Globus pallidus (tissue), 1 donor: ENCODE measurements at places on chromosomes 12 and 14.

- peak; percentile 5 for DNase-seq
These were observed 3.2 kb downstream of the USP44 start for GRCh38 chr12:95548056-95548538.

DNA sequence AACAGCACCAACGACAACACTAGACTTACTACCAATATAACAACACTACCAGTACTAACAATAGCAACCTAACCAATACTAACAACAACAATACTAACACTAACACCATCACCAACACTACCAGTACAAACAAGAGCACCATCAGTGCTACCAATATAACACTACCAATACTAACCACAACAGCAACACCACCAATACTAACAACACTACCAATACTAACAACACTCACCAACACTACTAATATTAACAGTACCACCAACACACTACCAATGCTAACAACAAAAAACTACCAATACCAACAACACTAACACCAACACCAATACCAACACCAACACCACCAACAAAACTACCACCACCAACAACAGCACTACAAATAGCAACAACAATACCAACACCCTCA lies 25.1 kb downstream of the PTGER2 start:
- no peak for DNase-seq

GRCh38 chr14:60514378-60514740 lies 5.4 kb downstream of the SIX6 start:
- no peak for DNase-seq

- DNase-seq = no peak
These were observed 154.9 kb upstream of the CCND2 start for GRCh38 chr12:4118601-4119156.

DNA sequence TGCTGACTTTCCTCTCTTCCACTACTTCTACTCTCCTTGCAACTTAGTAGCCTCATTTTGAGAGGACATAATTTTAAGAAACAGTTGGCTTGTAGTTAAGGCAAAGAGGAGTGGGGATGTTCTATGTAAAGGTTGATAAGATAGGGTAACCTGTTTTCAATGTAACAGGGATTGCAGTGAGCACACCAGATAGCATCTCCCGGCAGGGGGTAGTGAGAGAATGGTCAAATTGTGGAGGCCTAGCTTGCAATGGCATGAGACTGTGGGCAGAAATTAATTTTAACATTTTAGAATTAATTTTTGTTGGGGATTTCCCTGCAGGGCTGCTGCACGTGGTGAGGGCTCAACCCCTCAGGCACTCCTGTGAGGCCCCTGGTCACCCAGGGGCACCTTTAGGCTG lies 41.4 kb downstream of the KLRG1 start:
- no peak for DNase-seq

GRCh38 chr14:56331592-56332216 lies 213.5 kb downstream of the PELI2 start:
- no peak for DNase-seq

GRCh38 chr12:31728289-31728916 lies 418 bp downstream of the AMN1 start:
- no peak for DNase-seq

- DNase-seq = no peak
These were observed 18.7 kb upstream of the CCDC91 start for GRCh38 chr12:28171356-28172060.

GRCh38 chr12:27710592-27711316 lies at the start of gene MRPS35:
MRPS35 (plus strand) TSS chr12:27710832; CDS start chr12:27710844, 12 bp downstream.
- peak; percentile 88 for DNase-seq

GRCh38 chr12:116104167-116104767 lies 173.2 kb downstream of the MED13L start:
- no peak for DNase-seq

- no peak for DNase-seq
These were observed 64.8 kb upstream of the CMKLR1 start for GRCh38 chr12:108403952-108404351.

GRCh38 chr14:79972230-79972629 lies 239.1 kb downstream of the DIO2 start:
- DNase-seq = no peak

- no peak for DNase-seq
These were observed 204.0 kb downstream of the AACS start for GRCh38 chr12:125269276-125269675.

DNA sequence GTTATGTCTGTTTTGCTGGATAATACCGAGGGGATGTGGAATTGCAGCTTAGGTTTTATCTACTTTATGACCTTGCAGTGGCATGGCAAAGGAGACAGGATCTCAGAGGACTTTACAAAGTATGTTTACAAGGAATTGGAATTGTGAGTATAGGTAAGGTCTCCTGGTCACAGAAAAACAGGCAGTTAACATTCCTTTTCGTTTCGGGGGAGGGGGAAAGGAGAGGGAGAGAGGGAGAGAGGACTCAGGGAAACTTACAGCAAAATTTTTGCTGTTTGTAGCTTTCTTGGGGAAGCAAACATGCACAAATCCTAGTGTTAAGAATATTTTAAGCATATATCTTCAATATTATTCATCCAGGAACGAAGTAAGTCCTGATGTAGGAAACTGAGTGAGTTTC lies 590.5 kb upstream of the LRFN5 start:
- DNase-seq = no peak

- no peak for DNase-seq
These were observed 209.1 kb downstream of the CCDC59 start for GRCh38 chr12:82149045-82149444.

DNA sequence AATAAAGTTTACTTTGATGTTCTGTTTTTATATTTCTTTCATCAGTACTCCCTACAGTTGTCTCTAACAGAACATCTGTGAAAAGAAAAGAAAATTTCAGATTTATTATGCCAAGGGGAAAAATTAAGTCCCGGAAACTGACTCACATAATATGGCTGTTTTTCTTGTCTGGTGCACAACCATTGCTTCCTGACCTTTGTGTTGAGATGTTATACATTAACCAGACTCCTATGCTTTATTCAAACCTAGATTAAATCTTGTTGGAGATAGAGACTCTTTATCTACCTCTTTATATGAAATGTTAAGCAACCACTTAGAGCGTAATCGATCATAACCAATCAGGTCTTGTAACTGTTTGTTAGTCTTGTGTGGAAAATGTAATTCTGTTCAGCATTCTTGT lies 37.6 kb upstream of the BICD1 start:
- DNase-seq = no peak

DNA sequence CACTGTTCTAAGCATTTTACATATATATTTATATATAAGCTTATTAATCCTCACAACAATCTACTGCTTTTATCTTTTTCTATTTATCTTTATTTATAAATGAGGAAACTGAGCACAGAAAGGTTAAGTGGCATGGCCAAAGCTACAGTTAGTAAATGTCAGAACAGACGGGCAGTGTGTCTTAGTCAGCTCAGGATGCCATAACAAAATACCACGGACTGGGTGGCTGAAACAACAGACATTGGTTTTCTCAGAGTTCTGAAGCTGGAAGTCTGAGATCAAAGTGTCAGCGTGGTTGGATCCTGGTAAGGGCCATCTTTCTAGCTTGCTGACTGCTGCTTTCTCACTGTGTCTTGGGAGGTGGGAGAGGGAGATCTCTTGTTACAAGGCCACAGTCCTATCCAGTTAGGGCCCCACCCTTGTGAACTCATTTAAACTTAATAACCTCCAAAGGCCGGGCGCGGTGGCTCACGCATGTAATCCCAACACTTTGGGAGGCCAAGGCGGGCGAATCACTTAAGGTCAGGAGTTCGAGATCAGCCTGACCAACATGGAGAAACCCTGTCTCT lies 19.8 kb downstream of the RPGRIP1 start:
- DNase-seq = no peak

- DNase-seq = no peak
These were observed at the start of gene OTX2 for GRCh38 chr14:56810147-56810719. OTX2 (minus strand) TSS chr14:56810479; CDS start chr14:56805456, 5,023 bp downstream.

DNA sequence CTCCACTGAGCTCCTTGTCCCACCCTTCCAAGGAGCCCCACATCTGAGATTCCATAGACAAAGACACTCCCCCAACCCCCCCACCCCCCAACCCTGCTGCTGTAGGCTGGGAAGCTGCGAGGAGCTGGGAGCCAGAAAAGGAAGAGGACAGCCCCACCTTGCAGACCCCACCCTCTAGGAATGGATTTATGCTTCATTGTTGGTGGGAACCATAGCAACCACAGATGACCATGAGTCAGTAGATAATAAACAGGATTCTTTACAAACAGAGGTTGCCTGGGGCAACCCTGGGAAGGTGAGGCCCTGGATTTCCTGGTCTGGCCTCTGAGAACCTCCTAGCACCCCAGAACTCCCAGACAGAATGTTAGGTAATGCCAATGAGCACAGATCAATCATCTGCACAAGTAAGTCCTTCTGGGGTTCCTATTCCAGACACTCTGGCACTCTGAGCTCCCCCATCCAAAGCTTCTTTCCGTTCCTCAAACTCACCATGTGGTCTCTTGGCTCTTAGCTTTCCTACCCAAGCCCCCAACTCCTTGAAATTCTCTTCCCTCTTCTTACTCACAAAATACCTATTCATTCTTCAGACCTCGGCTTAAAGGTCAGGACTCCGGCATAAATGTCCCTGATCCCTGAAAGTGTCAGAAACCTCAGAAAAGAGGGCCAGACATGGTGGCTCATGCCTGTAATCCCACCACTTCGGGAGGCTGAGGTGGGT lies 15.2 kb upstream of the PLEKHG6 start:
- no peak for DNase-seq

- peak; percentile 42 for DNase-seq
These were observed 4.4 kb downstream of the MMP17 start for GRCh38 chr12:131832321-131833231.

DNA sequence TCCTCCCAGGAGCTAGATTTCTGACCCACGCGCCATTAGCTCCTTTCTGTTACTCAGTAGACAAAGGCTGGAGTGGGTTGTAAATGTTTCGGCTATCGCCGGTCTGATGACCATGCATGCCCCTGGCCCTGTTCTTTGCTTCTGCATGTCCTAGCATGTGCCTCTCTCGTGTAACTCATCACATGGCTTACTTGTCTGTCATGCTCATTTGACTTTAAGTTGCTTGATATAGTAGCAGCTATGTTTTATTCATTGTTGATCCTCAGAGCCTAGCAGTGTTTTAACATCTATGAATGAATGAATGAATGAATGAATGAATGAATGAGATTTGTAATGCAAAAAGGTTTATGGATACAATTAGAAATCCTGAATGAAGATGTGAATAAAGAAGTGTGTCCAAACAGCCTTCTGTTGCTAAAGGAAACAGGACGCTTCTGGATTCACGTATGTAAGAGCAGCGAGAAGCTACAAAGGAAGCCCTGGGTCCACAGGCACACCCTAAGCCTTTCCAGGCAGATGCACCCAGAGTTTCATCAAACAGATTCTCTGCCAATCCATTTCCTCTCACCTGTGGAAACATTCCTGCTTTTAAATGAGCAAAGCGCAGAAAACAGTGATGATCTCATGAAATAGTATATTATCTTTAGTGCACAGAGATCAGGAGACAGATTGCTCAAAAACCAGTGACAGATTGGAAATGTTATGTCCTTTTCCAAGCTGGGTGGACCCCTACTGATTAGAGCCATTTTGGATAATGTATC lies 3.4 kb downstream of the GSG1 start:
- no peak for DNase-seq

DNA sequence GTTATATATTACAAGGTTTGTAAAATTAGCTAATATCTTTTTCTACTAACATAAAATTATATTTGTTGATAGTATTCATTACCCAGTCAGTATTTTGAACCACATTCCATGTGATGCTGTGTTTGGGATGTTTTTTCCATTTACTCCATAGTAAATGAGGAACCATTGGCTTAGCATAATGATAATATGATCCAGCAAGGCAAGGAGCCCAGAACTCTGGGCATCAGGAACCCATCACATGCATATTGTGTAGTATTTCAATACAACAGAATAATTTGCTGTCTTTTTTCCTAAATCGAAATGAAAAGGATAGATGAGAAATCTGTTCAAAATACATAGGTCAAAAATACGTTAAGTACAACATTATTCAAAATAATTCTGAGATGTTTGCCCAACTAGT lies 48.7 kb upstream of the GARIN2 start:
- DNase-seq = peak; percentile 15

- no peak for DNase-seq
These were observed 240.5 kb downstream of the C12orf75 start for GRCh38 chr12:105570944-105571343.

- no peak for DNase-seq
These were observed 80.8 kb downstream of the BHLHE41 start for GRCh38 chr12:26044007-26044394.

GRCh38 chr14:76769636-76770292 lies 8.5 kb downstream of the VASH1 start:
- DNase-seq = no peak

GRCh38 chr12:84874125-84874824 lies 38.3 kb downstream of the SLC6A15 start:
- peak; percentile 75 for DNase-seq

- no peak for DNase-seq
These were observed 68.7 kb downstream of the EID3 start for GRCh38 chr12:104372061-104372720.

DNA sequence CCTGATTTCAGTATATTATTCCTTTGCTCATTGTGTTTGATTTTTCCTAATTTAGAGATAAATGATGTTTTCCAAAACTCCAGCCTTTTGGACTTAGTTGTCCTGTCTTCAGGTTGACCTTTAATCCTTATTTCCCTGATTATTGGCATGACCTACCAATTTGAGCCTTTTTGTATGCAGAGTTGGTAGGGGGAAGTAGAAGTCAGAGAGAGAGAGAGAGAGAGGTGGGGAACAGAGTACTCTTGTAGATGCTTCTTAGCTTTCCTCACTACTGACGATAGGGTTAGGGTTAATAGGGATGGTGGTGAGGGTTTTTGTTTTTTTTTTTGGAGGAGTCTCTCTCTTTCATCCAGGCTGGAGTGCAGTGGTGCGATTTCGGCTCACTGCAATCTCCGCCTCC lies 38.6 kb downstream of the TBC1D15 start:
- DNase-seq = no peak

- DNase-seq = no peak
These were observed 98.1 kb upstream of the TMPO start for GRCh38 chr12:98417266-98417665.

- DNase-seq = no peak
These were observed 288.4 kb downstream of the FBXL14 start for GRCh38 chr12:1305791-1306500.

DNA sequence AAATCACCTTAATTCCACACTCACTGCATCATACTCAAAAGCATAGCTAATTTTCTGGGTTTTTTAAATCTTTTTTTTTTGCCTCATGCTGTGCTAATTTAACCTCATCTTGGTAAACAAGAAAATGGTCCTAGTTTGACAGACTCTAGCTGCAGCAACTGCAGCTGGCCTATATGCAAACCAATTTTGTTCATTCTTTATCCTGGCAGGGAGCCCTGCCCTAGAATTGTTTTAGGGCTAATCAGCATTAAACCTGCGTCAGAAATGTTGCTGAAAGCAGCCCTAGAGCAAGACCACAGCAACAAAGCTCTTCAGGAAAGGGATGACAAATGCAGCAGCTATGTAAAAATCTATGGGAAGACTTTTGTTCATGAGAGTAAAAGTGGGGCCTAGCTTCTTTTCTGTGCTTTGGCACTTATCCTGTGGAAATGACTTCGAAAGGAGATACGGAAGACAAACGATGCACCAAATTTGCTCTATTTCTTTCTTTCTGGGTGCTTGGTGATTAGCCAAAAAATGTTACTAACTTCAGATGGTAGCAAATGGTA lies 72.2 kb downstream of the DENND5B start:
- DNase-seq = peak; percentile 32

GRCh38 chr12:79873201-79873600 lies 61.7 kb downstream of the PPP1R12A start:
- DNase-seq = no peak

- DNase-seq = no peak
These were observed 20.4 kb downstream of the ENTPD5 start for GRCh38 chr14:73998726-73999125.
